Activated naive CD8-positive, alpha-beta T cell treated with anti-CD3 and anti-CD28 coated beads for 36 hours (primary cell): ENCODE measurements at places on chromosomes 6 and 20. TPM values are rescaled to one million over a fixed set of nuclear protein-coding genes. Genes with fewer than 3 reads are reported as not detected.

The EEF1A2 gene
- total RNA-seq, result not detected

The BANF2 gene
- total RNA-seq, result not detected

The TAAR6 gene
- total RNA-seq, result not detected

DNA sequence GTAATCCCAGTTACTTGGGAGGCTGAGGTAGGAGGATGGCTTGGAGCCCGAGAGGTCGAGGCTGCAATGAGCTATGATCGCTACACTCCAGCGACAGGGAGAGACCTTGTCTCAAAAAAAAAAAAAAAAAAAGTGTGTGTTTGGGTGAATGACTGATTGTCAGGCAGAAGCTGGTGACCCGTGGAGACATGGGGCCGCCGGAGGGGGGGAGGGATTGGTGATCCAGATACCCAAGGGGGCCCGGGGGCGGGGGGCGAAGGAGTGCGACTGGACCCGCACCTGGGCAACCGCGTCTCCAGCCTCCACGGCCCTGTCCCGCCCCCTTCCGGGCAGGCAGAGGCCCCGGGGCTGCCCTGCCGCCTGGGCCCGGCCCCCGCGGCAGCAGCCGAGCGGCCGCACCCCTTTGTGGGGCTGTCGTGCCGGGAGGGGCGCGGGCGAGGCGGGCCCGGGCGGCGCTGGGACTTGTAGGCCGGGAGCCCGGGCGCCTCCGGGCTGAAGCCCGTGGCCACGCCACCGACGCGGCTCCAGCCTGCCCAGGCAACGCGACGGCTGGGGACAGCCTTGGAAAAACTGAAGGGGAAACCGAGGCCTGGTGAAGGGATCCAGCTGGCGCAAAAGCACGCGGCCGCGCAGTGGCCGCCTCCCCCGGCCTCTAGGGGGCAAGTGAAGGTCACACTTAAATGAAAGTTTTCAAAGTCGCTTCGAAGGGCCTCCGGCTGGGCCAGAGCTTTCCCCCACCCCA is 2.1 kb upstream of the RBM38 start:
- DNase-seq, result peak; percentile 80

- DNase-seq, result no peak
Measured at GRCh38 chr20:48600470-48600945, 227.3 kb downstream of the PREX1 start.

- DNase-seq, result no peak
Measured at GRCh38 chr6:25340431-25341202, 61.4 kb downstream of the CARMIL1 start.

The ZFAND3 gene
- total RNA-seq, result 36.3 TPM

GRCh38 chr6:13787137-13787536 is 27.2 kb downstream of the MCUR1 start:
- DNase-seq, result peak; percentile 33

- DNase-seq, result no peak
Measured at GRCh38 chr6:72770959-72771358, 149.1 kb downstream of the KCNQ5 start.

GRCh38 chr6:169263836-169264608 is 10.4 kb upstream of the THBS2 start:
- no peak for DNase-seq
